ENCODE measurements at places on chromosomes 11 and 22. TPM values are rescaled to one million over a fixed set of nuclear protein-coding genes. Genes with fewer than 3 reads are reported as not detected.

GRCh38 chr11:100639140-100639539 lies 47.9 kb upstream of the ARHGAP42 start:
- DNase-seq: no peak

DNA sequence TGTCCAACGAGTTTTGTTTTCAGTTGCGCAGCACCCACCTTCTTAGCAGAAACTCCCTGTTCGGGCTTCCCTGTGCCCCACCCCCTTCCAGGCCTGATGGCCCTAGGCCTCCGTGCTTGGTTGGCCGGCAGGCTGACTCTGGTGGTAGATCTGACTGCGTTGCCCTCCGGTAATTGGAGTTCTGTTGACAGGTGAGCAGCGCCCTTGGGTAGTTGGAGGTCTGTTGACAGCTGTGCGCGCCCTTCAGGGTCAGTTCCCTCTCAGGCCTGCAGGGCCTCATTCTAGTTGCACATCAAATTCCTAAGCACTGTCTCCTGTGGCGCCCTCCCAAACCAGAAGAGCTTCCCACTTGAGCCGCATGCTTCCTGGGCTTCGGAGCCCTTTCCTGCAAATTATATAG lies 776 bp downstream of the DGCR6 start:
- DNase-seq: no peak

DNA sequence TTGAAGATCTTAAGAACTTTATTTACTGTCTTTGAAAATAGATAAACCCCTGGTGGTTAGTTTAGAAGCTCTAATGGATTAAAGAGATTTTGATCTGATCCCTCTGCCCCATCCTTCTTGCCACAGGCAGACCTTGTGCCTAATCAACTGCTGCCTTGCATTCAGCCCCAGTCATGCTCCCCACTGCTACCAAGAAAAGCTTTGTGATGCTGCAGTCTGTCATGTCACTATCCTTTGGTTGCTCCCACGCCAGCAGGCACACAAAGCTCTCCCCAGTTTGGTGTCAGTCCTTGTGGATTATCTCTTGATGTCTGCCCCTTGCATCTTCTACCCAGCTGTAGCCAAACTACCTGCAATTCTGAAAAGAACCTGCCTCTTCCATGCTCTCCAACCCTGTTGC lies 112.2 kb downstream of the MTNR1B start:
- DNase-seq: no peak

- DNase-seq: peak; percentile 62
These were observed 69.2 kb downstream of the SCUBE1 start for GRCh38 chr22:43273902-43274484.

DNA sequence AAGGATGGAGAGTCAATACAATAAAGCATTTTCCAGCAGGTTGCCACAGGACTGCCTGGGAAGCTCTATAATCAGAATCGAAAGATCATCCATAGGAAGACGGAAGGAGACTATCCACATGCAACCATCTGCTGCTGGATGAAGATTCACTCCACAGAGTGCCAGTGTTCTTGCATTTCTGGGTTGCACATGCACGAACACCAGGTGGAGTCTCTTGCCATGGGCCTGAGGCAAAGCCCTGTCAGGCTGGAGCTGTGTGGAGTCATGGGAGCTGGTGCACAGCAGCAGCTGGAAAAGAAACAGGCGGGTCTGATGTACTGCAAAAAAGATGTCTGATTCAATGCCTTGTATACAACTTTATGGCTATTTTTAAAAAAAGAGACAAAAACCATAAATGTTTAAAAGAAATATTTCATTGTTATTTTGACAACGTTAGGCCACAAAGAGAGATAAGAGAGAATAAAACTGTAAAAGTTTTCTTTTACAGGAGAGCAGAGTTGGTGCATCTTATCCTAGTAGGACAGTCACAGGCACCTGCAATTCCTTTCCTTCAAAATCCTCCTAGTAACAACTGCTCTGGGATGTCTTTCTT lies 12.9 kb upstream of the FAT3 start:
- no peak for DNase-seq

DNA sequence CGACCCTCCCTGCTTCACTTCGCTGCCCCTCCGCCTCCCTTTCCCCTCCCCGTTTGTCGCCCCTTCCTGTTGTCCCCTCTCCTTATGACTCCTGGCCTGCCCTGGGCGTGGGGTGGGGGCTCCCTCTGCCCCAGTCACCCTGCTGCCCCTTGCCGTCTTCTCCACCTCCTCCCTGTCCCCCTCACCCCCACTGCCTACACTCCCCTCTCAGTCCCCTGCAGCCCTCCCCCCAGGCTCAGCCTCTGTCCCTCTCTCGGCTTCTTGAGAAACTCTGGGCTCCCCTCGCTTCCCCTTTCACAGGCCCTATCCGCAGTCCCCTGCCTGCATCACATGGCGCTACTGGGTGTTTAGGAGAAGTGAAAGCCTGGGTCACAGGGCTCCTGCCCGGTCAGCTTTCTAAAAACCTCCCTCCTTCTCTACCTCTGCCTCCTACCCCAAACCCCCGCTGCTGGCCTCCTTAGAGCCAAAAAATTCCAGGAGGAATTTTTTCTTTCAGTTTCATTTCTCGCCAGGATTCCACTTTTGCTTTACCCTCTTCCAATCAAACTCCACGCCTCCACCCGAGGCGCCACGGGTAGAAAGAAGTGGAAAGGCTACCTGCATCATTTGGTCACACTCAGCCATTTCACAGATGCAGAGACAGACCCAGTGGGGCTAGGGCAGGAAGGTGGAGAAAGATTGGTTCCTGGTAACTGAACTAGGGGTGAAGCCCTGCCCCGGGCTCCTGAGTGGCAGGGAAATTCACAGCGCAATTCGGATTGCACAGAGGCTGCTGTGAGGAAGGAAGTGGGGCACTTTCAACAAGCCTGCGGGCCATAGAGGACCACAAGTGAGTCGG lies at the start of gene SLC15A3:
Gene SLC15A3, minus strand, starts transcription at position 273 of the 838 bp plus-strand sequence. CDS start 625 bp downstream, outside the sequence.
- DNase-seq: peak; percentile 60

GRCh38 chr22:47781024-47781423 lies 1018.6 kb downstream of the TBC1D22A start:
- DNase-seq: no peak

DNA sequence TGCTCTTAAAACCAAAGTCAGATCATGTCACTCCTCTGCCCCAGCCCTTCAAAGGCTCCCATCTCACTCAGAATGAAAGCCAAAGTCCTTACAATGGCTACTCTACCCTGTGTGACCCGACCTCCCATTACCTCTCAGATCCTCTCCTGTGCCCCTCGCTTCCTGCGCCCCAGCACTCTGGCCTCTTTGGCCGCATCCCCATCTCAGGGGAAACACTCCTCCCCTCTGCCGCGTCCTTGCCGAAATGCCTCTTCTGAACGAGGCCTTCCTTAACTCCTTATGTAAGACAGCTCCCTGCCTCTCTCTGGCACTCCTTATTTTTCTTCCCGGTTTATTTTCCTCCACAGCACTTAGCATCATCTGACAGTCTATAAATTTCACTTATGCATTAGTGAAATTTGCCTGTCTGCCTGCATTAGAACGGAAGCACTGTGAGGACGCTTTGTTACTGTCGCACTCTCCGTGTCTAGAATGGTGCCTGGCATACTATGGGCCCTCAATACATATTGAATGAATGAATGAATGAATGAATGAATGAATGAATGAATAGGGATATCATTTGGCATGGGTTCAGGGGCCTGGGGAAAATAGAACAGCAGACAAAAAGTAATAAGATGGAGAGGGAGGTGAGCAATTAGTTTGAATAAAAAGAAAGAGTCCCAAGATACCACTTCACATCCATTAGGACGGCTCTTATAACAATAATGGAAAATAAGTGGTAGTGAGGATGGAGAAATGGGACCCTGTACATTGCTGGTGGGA lies 137.8 kb downstream of the CEP164 start:
- DNase-seq: no peak

DNA sequence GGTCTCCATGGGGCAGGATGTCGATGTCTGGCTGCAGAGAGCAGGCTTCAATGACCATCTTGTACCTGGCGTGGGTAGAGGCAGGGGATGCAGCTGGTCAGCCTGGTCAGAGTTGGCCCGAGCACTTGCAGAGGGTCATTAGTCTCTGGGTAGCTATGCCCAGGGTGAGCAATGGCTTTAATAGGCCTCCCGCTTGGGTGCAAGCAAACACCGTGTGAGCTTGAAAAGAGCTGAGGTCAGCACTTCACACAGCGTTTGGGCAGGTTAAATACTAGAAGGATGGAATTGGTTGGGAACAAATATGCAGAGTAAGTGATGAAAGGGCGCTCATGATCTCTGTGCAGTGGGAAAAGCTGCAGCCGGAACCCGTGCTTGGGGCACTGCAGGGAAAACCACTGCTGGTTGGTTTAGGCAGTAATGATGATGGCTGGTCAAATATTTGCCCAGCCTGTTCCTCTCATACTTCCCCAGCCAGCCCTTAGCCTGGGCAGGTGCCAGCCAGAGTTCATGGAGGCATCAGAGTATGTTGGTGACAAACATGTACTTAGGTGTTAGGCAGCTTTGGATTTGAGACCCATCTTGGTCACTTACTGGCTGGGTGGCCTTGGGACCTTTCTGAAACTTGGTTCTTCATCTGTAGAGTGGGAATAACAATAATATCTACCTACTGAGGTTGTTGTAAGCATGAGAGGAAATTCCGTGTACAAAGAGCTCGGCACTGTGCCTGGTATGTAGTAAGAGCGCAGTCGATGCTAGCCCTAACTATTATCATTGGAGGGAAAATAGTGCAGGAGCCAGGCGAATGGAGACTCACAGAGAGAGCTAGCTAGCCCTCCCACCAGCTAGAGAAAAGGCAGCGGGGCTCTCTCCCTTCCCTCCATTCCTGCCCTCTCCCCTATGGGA lies 25.2 kb upstream of the KCNJ11 start:
- no peak for DNase-seq

DNA sequence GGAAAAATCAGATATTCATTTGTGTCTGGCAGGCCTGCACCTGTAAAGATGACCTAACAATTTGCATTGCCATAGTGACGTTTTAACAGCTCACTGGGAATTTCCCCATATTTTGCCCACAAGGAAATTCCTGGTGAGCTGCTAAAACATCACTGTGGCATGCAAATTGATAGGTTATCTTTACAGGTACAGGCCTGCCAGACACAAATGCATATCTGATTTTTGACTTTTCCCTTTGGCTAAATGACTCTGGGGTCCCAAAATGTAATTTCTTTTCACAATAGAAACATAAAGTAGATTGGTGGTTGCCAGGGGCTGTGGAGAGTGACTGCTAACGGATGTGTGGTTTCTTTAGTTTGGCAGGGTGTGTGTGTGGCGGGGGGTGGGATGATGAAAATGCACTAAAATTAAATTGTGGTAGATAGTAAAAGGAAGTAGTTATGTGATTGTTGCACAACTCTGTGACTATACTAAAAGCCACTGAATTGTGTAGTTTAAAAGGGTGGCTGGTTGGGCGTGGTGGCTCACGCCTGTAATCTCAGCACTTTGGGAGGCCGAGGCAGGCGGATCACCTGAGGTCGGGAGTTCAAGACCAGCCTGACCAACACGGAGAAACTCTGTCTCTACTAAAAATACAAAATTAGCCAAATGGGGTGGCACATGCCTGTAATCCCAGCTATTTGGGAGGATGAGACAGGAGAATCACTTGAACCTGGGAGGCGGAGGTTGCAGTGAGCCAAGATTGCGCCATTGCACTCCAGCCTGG lies 18.5 kb upstream of the FEZ1 start:
- no peak for DNase-seq

DNA sequence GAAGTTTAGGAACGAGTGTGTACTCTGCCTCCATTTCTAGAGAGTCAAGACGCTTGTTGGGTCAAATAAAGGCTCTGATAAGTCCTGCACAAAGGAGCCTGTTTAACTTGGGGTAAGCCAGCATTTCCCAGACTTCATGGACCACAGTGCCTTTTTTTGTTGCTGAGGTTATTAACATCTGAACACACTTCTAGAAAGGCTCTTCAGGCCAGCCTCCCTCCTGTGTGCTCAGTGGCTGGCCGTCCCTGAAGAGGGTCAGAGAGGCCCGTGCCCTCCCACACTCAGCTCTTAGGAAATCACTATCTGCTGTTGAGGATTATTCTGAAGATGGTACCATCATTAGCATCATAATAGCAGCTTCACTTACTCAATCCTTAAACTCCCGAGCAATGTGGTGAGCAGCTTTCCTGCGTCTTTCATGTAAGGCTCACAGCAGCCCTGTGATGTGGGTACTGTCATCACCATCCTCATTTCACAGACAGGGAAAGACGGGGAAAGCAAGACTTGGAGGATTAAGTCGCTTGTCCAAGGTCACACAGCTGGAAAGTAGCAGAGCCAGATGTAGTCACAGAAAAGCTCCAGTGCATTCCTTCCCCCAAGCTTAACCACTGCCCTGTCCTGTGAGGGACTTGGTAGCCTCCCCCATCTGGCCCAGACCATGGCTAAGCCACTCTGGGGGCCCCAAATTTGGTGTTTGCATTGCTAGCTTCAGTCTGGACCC lies 71.3 kb downstream of the TSPAN18 start:
- DNase-seq: no peak

DNA sequence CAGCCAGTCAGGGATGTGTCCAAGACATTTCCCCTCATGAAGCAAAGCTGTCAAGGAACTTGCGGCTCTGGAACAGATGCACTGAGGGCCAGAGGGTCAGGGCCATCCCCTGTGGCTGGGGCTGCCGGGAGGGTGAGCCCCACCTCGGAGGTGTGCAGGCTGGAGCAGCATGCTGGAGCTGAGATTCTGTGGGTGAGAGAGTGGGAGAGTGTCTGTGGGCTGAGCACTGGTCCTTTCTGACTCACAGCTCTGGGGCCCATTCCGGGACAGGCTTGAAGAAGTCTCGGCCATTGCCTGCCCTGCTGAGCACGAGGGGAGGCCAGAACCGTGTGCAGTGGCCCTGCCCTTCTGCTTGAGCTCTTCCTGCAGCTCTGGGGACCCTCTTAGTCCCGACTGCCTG lies 2.1 kb downstream of the OMP start:
- DNase-seq: no peak

GRCh38 chr11:13105237-13105844 lies 96.2 kb downstream of the RASSF10 start:
- peak; percentile 24 for DNase-seq

DNA sequence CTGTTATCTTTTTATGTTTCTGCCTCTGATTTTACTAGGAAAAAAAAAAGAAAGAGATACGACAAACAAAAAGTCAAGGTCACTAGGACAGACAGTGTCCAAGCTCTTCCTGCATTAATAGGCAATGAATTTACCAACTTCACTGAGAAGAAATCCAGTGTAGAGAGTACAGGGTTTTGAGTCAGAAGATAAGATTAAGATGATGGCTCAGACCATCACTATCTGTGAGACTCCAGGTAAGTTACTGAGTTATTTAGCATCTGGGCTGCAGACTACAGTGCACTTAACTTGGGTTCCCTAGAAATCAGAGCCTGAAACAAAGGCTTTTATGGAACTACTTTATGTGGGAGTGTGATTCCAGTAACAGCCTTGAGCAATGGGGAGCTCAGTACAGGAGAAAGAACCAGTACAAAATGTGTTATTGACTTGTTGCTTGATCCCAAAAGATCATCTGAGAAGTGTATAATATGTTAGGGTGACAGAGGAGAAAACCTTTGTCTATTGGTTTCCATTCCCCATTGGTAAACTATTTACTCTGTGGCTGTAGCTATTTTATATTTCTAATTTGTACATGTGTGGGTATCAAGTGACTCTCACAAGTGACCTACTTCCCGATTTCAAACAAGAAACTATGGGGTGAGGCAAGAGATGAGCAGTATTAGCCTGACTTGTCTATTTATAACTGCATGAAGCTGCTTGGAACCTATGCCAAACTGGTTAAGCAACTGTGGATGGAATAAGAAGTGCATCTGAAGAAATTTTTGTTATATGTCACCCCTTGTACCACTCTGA lies 395.8 kb downstream of the RAB38 start:
- DNase-seq: no peak

The MRGPRF gene
- polyA plus RNA-seq: 17.4 TPM

The KRTAP5-2 gene
- not detected for polyA plus RNA-seq

The DDX25 gene
- polyA plus RNA-seq: 0.62 TPM

The PKP3 gene
- polyA plus RNA-seq: 0.36 TPM
